ENCODE measurements at places on chromosomes 2 and 18.
A peak's percentile ranks its signal among the peaks of the same experiment; 100 is the strongest.

GRCh38 chr2:148930046-148930775 is 55.2 kb downstream of the KIF5C start:
- DNase-seq, result no peak

- no peak for DNase-seq
These were observed 33.2 kb upstream of the ID2 start for GRCh38 chr2:8648441-8649213.

DNA sequence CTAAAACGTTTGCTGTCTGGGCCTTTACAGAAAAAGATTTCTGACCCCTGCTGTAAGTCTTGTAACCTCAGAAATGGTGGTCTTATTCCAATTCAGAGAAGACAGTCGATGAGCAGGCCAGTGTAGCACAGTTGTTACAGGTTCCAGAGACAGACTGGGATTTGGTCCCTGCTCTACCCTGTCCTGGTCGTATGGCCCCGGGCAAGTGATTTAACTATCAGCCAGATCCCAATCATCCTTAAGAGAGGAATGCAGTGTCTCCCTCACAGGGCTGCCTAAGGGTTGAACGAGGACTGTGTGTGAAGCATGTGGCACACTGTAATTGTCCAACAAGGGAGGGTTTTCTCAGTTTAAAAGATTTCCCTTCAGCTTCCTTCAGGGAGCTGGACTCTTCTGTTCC is 47.2 kb downstream of the HK2 start:
- DNase-seq, result no peak

GRCh38 chr2:182393270-182393760 is 33.5 kb downstream of the PDE1A start:
- no peak for DNase-seq

GRCh38 chr2:235098269-235098668 is 146.5 kb downstream of the SH3BP4 start:
- no peak for DNase-seq

- no peak for DNase-seq
These were observed 47.5 kb upstream of the MAP3K20 start for GRCh38 chr2:173028141-173028540.

DNA sequence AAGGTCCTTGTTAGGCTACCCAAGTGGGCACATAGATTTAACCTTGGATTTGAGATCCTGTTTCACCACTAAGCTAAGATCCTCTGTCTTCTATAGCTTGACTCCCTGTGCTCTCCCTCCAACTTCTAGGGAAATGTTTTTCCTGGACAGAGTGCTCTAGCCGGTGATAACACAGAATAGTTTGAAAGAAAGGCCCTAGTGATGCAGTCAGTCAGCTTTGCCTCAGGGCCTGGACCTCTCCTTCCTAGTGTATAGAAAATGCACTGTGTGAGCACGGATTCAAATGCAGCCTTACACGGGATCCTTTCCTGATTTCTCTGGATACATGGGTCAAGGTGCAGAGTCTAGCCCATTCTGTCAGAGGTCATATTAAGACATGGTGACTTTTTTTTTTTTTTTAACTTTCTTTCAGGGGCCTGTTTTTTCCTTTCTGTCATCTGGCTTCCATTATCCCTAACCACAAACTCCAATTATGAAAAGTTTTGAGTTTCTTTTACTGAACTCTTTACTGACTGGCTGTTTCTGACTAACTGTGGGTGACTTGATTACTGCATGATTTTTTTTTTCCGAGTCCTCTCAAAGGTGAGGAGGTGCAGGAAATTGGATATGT is 122.6 kb downstream of the LRP1B start:
- DNase-seq, result no peak

DNA sequence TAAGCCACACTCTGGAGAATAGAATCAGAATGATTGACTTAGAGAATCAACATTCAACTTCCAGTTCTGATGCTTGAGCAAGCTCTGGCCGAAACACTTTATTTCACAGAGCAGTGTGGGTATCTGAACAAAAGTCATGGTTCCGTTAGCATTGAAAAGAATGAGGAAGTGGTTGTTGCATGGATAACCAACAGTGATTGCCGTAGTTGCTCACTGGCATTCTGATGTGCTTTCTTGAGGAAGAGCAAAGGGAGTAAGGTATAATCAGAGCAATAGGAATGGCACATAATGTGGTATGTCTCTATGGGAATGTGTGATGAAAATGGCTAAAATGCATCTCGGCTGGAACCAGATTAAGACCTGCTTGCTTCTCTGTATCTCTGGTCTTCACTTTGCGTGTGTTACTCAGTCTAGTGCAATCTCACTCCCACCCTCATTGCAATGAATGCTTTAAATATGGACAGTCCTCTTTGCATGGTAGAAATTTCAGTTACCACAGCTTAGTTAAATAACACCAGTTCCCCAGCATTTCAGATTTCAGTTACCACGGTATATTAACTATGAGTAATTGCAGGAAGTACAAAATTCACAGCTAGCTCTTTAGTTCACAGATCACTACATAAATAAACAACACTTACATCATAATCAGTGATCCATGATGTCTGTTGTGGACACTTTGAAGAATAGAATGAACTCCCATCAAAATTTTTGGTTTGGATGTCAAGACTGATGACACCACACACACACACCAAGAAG is 7.8 kb upstream of the RAB12 start:
- no peak for DNase-seq

DNA sequence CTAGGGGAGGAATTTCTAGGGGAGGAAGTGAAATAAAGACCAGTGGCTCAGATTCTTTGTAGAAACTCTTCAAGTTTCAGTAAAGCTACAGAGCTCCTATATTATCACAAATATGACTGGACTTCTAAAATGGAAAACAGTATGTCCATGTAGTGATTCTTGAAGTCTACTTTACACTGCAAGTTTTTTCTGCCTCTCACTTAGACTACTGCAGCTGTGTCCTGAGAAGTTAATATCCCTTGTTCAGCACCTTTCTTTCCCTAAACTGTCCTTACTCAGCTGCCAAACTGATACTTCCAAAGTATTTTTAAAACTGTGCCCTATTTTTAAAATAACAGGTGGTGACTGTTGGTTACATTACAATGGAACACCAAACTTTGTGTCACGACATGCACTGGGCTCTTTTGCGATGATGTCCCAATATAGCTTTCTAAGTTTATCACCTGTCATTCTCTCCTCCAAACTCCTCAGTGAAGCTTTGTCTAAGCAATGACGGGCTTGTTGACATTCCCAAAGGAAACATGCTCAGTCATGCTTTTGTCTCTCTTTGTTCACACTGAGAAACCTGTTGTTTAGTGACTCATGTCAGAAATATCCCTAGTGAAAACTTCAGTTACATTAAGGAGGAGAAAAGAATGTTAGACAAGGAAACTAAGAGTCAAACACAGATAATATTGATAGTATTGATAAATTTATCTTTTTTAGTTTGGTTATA is 341.1 kb downstream of the ARL6IP6 start:
- DNase-seq, result no peak

GRCh38 chr2:97760480-97761049 is 47.2 kb downstream of the ZAP70 start:
- DNase-seq, result no peak

GRCh38 chr2:125543968-125544514 is 1111.9 kb upstream of the GYPC start:
- DNase-seq, result no peak

- no peak for DNase-seq
These were observed 46.3 kb upstream of the LTBP1 start for GRCh38 chr2:32900246-32900973.

- DNase-seq, result peak; percentile 61
These were observed 496 bp downstream of the SUCLG1 start for GRCh38 chr2:84458551-84459017.

DNA sequence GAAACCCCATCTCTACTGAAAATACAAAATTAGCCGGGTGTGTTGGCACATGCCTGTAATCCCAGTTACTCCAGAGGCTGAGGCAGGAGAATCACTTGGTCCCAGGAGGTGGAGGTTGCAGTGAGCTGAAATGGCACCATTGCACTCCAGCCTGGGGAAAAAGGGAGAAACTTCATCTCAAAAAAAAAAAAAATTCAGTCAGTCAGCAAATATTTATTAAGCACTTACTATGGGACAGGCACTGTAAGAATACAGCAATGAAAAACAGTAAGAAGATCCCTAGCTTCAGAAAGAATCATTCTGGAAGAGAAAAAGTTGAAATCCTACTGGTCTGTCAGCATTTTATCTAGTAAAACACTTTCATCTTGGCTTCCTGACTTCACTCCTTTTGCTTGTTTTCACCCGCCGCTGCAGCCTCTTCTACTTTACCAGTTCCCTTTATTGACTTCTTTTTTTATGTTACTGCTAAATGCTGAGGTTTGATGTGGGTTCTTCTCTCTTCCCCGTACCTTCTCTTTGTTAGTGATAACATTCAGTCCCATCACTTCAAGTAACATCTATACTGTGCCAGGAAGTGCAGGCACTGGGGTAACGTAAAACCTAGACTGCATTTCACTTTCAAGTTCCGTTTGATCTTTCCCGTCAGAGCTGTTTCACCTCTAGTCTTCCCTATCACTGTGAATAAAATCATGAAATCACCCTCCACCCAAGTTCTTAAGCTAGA is 10.8 kb upstream of the TAF4B start:
- no peak for DNase-seq

DNA sequence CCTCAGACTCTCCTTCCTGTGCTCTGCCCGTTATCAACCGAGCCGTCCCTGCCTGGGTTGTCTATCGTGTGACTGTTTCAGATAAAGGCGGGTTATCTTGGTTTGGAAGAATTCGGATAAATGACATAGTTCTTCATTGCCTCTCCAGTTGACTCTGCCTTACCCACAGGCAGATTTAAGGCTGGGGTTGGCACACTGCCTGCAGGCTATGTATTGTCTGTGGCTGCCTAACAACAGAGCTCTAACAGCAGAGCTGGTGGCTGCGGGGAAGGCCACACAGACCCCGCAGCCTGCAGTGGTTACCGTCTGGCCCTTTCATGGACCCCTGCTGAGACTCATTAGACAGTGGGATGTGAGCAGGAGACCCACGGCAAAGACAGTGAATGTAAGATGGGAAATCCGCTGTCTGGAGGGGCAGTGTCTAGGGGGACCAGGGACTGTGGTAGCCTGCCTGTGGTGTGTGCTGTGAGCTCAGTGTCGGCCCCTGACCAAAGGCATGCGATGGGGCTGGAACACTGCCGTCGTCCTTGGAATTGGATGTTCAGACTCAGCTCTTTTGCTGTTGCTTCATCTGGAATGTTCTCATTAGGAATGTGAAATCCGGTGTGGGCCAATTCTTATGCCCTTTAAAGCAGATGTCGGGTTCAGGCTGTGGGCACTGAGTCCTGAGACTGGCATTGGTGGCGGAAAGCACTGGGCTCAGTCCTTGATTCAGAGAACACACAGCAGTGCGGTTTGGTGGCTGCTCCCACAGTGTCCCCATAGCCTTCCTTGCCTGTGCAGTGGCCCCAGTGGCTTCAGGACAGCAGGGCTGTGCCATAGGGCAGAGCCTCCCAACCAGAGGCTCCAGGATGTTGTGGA is 44.5 kb downstream of the SH3RF3 start:
- peak; percentile 93 for DNase-seq

- no peak for DNase-seq
These were observed 158.3 kb upstream of the KLF7 start for GRCh38 chr2:207324001-207324400.

- no peak for DNase-seq
These were observed 132.3 kb upstream of the PELI1 start for GRCh38 chr2:64276417-64277095.

DNA sequence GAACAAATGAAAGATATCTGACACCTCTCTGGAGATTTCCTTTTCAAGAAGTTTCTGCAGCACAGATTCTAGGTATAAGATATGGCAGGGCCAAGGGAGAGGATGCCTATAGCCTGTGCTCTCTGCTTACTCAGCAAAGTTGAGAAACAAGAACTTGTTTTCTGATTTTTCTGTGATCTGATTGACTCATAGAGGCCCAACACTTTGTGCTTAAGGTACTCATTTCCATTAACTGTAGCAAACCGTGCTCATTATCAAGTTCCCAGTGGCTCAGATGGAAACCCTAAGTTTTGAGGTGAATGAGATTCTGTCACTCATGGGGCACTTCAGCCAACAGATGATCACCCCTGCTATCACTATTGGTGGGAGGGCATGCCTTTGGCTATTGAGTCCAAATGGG is 124.3 kb downstream of the SP100 start:
- no peak for DNase-seq

DNA sequence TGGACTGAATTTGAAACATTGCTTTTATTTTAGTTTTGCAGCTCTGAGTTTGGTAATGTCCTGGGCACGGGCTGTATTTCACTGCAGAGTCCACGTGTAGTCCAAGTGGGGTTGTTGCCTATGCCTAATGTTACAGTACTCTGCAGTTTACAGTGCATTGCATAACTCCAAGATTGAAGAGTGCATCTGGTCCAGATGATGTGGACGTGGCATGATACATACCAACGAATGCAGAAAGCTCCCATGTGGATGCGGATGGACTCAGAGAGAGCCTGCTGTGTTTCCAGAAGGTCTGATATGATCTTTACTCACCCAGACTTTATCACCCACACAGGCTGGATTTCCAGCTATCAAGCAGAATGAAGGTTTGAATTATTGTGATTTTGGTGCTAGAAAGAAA is 44.4 kb upstream of the CCDC68 start:
- no peak for DNase-seq

- no peak for DNase-seq
These were observed 16.3 kb upstream of the ITGA4 start for GRCh38 chr2:181440919-181441318.

DNA sequence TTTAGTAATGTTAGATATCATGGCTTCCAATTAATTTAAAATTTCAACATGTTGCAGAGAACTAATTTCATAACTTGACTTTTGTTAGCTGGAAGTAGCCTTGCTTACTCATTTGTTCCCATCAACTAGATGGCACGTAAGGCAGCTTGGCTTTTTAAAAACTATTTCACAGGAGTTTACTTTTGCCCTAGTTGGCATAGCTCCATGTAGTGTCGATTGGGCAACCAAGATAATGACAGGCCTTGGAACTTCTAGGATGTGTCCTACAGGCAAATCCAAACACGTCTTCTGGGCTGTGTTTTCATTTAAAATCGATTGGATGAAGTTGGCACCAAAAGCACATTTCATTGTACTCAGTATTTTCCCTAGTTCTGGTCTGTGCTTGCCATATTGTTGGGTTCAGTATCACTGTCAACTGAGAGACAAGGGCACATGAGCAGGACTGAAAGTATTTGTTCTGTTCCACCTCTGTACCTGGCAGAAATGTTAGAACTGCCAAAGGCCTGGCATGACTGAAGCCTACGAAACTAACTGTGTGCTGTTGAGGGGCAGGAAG is 29.4 kb downstream of the HADHB start:
- peak; percentile 78 for DNase-seq

- DNase-seq, result no peak
These were observed 3.6 kb downstream of the ACP1 start for GRCh38 chr2:268323-268722.

- DNase-seq, result no peak
These were observed 158.3 kb downstream of the PRPF40A start for GRCh38 chr2:152559008-152559407.

All from tibial artery (tissue), 4 donors.